ENCODE measurements at places on chromosomes 3 and 15.

DNA sequence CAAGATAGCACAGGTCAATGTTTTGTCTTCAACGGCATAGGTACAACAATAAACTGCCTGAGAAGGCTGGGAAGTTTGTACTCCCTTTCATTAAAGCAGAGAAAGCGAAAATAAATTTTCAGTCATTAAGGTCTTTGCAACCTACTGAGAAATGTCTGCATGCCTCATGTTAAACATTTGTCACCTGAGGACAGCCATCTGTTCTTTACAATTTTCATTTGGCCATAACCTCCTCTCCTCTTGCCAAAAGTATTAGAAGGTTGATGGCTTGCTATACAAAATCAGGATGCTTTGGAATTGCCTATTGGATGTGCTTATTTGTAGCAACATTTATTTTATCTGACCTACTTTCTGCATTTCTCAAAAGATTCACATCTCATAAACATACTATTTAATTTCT lies 122.7 kb downstream of the GOLIM4 start:
- no peak for DNase-seq

- DNase-seq = no peak
These were observed 372.5 kb upstream of the CFAP20DC start for GRCh38 chr3:59422312-59422711.

GRCh38 chr15:83558146-83558545 lies 95.8 kb upstream of the ADAMTSL3 start:
- no peak for DNase-seq

DNA sequence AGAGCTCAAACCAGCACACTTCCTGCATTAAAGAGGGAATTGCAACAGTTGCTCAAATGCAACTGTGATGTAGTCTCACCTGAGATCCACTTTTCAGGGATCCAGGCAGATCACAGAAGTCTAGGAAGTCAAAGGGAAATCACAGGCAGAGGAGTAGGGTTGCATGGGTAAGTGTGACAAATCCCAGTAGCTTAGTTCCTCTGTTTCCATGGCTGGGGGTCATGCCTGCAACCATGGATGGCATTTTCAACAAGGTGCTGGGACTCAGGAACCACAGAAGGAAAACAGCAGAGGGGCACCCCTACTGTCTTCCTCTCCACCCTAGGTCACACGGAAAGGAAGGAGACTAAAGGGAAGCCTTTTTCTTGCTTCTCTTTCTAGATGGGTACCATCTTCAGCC lies 36.5 kb upstream of the ARNT2 start:
- no peak for DNase-seq

GRCh38 chr3:172194702-172195406 lies 155.5 kb downstream of the FNDC3B start:
- no peak for DNase-seq

GRCh38 chr3:128442070-128442469 lies 24.6 kb downstream of the DNAJB8 start:
- DNase-seq = no peak

DNA sequence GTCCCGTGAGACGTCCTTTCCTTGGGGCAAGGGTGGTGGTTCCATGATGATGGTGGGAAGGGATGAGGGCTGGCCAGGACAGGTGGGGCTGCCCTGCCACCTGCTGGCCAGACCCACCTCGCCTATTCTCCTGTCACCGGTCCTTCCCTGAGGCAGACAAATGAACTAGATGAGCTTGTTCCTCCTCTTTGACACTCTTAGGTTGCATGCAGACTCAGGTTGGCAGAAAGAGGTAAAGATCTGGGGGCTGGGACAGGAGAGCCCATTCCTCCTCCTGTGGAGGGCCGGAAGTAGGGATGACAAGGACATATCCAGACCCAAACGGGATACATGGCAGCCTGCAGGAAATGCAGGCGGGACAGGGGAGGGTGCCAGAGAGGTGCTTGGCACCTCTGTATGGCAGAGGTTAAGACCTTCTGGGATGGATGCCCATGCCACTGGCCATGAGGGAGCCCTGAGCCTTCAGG lies 38.6 kb downstream of the ACSBG1 start:
- peak; percentile 35 for DNase-seq

- no peak for DNase-seq
These were observed 2.9 kb upstream of the SEMA3B start for GRCh38 chr3:50266017-50266416.

DNA sequence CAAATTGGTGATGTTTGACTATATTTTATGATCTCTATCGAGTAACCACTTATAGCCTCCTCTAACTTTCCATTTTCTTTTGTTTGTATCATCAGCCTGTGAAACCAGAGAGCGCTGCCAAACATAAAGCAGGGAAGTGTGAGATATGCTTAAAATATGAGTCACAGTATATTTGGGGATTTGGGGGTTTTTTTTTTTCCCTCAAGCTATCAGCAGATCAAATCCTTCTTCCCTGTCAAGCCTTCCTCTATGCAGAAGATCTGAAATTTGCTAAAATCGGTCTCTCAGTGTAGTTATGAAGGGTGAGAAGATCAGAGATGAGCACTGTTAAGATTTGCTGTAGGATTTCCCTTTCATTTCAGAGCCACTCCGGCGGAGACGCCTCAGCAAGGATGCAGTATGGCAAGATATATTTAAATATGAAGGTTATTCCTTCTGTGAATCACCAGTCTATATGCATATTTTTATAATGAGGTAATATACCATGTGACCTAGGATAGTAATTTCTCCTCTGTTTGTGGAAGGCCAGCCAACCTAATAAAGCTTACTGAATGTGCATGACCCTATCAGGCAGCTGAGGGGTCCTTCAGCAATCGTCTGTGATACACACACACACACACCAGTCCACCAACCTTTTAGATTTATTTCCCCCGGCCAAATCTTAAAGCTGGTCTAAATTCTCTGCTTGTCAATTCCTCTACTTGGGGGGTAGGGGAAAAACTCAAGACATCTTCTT lies 474.1 kb downstream of the FOXP1 start:
- DNase-seq = no peak

GRCh38 chr3:38003371-38003816 lies 12.8 kb downstream of the VILL start:
- DNase-seq = peak; percentile 77

DNA sequence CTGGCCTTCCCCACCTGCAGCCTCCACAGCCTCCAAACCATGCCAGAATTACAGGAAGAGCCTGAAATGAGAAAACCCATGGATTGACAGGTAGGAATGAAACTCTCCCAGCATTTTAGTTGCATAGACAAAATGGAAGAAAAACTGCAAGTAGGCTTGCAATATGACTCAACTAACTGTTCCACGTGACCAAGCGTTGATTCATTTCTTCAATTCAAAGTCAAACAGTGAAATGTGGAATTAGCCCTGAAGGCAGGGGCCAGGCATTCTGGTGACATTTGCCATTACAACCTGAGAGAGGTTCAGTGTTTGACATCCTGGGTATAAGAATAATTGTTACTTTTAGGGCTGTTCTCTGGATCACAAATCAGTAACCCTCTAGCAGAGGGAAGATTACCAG lies 676.5 kb upstream of the CFAP20DC start:
- DNase-seq = no peak

GRCh38 chr3:175818811-175819464 lies 959.8 kb downstream of the NAALADL2 start:
- no peak for DNase-seq

DNA sequence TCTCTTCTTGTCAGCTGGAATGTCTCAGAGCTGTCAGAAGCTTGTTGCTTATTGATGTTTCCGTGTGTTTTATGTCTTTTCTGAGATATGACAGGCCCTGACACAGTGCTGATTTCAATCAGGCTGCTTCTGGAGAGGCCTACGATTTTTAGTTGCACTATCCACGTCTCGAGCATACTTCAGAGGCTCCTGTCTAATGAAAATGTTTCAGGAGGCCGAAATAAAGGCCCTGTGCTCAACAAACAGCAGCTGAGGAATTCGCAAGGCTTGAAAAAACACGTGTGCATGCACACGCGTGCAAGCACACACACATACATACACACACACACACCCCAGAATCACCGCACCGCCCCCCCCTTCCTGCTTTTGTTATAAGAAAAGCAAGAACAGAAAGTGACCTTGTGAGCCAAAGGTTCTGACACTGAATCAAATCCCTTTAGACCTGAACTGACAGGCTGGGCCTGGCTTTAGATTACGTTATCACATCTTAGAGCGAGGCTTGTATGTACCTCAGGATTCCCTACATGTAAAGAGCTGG lies 296.6 kb downstream of the NR2F2 start:
- no peak for DNase-seq

DNA sequence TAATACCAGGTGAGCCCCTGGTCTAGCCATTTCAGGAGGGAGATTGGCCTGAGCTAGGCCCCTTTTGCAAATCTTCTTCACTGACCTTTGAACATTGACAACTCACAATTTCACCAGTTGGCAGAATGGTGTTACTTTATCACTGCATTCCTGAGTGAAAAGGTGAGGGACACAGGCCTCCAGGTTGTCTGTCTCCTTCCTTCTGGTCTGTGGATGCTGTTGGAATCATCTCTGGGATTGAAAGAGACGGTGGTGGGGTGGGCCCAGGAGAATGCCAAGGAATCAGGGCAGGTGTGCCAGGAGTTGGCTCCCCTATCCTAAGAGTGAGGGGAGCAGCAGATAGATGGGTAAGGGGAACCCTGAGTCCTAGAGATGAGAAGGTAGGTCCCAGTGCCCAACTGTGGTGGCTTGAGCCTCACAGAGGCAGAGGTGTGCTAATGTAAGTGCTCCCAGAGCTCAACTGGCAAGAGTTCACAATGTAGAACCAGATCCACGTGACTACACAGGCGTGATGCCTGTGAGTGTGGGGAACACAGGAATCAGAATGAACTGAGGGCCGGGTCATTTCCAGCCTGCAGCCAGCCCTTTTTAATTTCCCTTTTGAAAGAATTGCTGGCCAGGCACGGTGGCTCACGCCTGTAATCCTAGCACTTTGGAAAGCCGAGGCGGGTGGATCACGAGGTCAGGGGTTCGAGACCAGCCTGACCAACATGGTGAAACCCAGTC lies 11.2 kb downstream of the C3orf62 start:
- no peak for DNase-seq

DNA sequence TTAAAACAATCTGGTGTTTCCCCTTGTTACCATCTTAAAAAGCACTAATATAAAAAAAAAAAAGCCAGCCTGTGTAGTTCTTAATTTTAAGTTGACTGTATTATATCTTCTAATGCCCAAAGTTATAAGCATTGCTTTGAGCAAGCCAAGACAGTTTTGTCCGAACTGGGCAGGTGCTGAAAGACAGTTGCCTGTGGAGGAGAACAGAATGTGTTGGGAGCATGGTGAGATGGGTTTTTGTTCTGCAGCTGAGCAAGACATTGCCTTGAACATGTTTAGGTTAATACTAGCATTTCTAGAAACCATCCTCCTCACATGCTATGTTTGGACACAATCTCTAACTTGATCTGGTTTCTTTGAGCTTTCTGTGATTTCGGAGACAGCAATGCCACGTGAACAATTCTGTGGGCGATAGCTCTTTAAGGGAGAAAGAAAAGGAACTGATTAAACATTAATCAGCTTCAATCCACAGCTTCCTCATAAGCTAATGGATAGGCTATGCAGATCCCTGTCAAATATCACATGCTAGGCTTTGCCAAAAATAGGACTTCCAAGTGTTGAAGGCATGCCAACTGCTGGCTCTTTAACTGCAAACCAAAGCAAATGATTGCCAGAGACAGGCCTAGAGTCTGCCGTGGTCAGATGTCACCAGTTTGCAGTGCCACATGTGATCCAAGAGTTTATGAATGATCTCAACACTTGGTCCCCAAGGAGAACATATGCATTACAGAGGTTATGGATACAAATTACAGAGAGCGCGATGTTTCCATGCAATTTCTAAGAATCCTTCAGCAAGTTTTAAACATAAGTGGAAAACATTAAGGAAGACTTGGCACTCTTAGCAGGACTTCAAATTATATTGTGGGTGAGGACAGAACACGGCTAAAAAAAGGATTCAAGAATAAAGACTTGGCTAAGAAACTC lies 428.1 kb downstream of the ROBO2 start:
- DNase-seq = no peak

DNA sequence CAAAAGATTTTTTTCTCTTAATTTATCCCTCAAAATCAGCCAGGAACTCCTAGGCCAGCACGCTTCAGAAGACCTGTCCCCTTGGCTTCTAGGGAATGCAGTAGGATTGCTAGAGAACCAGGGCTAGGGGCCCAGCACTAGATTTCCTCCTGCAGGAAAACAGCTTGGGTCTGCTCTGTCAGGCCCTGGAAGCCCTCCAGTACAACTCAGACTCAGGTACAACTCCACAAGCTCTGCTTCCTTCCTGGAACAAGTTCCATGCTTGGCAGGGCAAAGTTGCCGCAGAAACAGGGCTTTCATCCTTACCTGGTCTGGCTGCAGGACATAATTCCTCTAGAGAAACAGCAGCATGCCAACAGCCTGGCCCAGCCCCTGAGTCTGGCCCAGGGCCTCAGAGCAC lies 96.1 kb upstream of the CTNNB1 start:
- DNase-seq = no peak

DNA sequence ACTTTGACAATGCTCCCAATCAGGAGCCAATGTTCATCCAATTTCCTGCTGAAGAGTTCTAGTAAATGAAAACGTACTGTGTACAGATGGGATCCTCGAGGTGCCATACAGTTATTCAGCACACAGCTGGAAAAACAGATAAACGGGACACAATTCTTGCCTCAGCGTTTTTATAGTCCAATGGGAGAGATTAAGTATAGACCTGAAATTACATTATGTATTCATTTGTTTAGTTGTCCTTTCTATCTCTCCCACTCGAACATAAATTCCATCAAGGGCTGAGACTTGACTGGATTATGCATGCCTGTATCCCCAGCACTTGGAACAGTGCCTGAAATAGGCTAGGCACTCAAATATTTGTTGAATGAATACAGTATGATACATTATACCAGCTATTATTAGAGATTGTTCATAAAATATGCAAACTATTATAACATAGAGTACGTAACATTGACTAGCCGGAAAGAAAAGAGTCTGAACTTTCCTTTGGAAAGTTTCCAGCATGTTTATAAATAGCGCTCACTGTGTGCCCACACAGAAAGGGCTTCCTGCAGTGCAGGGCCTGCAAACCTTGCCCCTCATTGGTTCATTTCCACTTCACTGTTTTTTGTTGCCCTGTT lies 27.4 kb upstream of the SNTN start:
- DNase-seq = no peak

DNA sequence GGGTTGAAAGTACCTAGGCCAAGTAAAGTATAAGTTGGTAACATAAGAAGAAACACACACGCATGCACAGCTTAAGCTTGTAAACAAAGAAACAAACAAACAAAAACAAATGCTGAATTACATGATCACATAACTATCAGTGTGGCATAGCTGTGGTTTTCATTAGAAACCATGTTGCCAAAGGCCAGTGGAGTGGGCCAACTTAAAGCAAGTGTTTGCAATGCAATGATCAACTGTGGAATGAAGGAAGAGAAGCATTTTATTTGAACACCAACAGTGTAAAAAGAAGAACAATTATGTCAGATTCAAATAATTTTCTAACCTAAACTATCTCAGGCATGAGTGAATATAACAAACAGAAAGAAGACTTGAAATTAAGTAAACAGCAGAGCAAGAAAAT lies 199.4 kb upstream of the STRIT1 start:
- no peak for DNase-seq

All from head of caudate nucleus (tissue), 42 donors.